Stimulated activated CD8-positive, alpha-beta memory T cell treated with anti-CD3 and anti-CD28 coated beads, Interleukin-7, amount 100 ng/mL, for 4 hours (primary cell): ENCODE measurements at places on chromosomes 11 and 22.

GRCh38 chr11:118156531-118157185, 4.0 kb upstream of the SCN4B start:
- peak; percentile 21 for DNase-seq

GRCh38 chr11:65310736-65311135, 3.9 kb upstream of the CDC42EP2 start:
- no peak for DNase-seq

DNA sequence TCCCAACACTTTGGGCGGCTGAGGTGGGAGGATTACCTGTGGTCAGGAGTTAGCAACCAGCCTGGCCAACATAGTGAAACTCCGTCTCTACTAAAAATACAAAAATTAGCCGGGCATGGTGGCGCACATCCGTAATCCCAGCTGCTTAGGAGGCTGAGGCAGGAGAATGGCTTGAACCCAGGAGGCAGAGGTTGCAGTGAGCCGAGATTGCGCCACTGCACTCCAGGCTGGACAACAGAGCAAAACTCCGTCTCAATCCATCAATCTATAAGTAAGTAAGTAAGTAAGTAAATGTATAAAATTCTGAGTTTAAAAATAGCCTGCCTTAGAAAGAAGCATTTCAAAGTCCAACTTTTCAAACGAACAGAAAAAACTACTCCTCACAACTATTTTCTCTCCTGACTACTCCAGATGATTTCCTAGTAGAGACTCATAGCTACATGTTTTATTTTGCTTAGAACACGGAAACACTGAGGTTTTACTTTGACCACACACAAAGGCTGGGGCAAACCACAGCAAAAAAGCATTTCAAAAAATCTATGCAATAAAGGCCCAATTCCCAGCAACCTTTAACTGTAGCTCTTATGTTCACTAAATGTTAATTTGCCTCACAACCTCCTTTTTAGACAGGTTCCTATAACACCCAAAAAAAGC, 16.3 kb downstream of the SPTY2D1 start:
- peak; percentile 16 for DNase-seq

GRCh38 chr11:17887779-17888178, 125.1 kb downstream of the SERGEF start:
- no peak for DNase-seq

DNA sequence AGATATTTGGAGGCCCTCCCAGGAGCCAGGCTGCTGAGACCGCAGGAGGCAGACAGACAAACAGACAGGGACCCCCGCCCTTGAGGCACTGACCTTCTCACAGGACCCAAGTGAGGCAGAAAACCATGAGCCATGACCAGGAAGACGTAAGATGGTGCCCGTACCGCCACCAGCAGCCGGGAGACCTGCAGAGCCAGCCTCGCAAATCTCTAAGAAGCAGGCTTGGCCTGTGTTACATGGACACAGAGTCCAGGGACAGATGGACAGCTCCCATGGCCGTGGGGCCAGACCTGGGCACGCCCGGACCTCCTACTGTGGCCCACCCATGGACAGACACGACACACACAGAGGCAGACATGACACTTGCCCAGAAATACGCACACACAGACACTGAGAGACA, 30.7 kb upstream of the TOLLIP start:
- DNase-seq, result no peak

GRCh38 chr11:99571094-99571493, 550.3 kb downstream of the CNTN5 start:
- no peak for DNase-seq

GRCh38 chr11:121131656-121132055, 30.6 kb downstream of the TECTA start:
- no peak for DNase-seq
